ENCODE measurements at places on chromosomes 7 and 10. TPM values are rescaled to one million over a fixed set of nuclear protein-coding genes. Genes with fewer than 3 reads are reported as not detected.

MSMB gene
- total RNA-seq = not detected

GRCh38 chr7:33888166-33888565, 17.2 kb upstream of the BMPER start:
- peaks cover 3% of the 10 kb centered on the region for H3K4me1 ChIP-seq
- DNase-seq = no peak
- H3K36me3 ChIP-seq = no peaks in the 10 kb centered on the region
- H3K27ac ChIP-seq = no peak overlapping the region

DNA sequence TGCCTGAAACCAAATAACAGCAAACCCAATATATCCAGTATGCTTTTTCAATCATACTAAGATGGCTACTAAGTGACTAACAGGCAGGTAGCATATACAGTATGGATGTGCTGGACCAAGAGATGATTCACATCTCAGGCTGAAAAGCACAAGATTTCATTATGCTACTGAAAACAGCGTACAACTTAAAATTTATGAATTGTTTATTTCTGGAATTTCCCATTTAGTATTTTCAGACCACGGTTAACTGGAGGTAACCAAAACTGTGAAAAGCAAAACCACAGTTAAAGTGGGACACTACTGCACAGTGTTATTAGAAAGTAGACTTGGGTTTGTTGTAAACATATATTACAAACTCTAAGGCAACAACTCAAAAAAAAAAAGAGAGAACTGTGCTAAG, 91.5 kb downstream of the KMT2C start:
- no peak for DNase-seq
- no peaks in the 10 kb centered on the region for H3K27me3 ChIP-seq
- H3K27ac ChIP-seq = no peak overlapping the region
- H3K36me3 ChIP-seq = peaks cover 5% of the 10 kb centered on the region
- H3K4me1 ChIP-seq = peaks cover 15% of the 10 kb centered on the region

DNA sequence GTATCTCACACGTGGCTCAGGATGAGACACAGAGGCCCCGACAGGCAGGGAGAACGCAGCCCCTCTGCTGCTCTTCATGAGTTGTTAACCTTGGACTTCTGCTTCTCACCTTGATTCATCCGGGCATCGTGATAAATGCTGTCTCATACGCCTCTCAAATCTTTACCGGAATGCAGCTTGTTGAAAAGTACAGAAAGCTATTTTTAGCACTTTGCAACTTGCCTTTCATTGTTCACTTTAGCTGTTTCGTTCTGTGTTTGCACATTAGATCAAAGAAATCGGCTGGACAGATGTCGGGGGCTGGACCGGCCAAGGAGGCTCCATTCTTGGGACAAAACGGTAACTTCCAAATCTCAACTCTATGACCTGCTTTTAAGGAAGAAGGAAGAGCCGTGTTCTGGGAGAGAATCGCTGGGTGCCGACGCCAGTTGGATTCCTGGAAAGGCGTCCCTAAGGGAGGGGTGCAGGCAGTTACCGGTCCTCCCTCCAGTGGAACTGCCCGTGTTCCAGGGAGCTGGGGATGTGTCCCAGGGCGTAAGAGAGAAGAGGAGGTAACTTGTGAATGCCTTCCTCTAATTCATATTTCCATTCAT, 49.3 kb downstream of the PFKP start:
- H3K27ac ChIP-seq = no peak overlapping the region

- H3K36me3 ChIP-seq = no peaks in the 10 kb centered on the region
Observed at GRCh38 chr10:123143162-123143824, 4.6 kb upstream of the HMX2 start.

- peaks cover 40% of the 10 kb centered on the region for H3K36me3 ChIP-seq
- no peak overlapping the region for H3K27ac ChIP-seq
- DNase-seq = no peak
Observed at GRCh38 chr7:92460109-92460508, 12.8 kb downstream of the GATAD1 start.

Data from upper lobe of right lung (tissue), 1 donor.